ENCODE measurements at places on chromosomes 12 and 14.

- DNase-seq: no peak
Observed at GRCh38 chr12:55728186-55728938, 447 bp downstream of the CD63 start.

DNA sequence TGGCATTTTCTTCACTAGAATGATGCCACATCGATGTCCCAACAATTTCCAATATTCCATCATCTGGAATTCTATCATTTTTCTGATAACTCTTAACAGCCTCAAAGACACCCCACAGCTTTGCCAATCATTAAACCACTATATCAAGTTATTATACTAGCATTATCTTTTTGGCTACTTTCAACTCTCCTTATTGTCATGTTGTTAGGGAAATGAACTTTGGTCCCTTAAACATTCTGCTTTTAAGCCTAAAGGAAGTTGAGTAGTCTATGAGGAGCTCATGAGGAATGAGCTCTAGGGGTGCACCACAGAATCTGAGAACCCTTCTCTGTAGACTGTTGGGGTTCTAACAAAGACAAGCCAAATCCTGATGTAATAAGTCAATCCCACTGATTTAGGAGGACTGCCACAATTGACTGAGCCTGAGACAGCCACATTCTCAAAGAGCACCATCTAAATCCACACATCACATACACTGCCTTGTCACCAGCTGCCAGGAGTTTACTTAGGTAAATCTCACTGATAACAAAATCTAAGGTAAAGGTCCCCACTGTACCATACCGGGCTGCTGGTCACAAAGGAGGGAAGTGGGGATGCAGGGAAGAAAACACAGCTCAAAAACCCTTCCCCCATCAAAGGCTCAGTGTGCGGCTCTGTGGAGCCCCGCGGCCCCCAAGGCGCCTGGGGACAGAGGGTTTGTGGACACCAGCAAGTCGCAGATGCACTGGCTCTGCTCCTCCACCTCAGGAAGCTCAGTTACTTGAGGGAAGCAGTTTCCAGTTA lies 58.2 kb downstream of the SETD3 start:
- no peak for DNase-seq

- no peak for DNase-seq
Observed at GRCh38 chr12:116773276-116773731, 35.2 kb downstream of the RNFT2 start.

GRCh38 chr14:88352698-88353097 lies 29.6 kb upstream of the KCNK10 start:
- DNase-seq: no peak

DNA sequence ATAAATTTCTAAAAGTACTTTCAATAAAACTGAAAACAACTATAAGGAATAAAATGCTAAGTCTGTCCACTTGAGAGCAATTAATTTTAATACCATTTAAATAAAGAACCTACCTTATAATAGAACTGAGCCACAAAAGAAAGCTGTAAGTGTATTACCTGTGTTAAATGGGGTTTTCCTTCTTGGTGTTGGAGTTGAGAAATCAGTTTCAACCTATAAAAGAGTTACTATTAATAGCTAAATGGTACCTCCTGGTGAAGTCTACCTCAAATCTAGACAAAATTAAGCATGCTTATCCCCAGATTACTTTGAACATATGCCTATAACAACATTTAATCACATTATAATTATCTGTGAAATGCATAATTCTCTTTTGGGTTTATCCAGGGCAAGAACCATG lies 48.8 kb downstream of the MIS18BP1 start:
- no peak for DNase-seq

DNA sequence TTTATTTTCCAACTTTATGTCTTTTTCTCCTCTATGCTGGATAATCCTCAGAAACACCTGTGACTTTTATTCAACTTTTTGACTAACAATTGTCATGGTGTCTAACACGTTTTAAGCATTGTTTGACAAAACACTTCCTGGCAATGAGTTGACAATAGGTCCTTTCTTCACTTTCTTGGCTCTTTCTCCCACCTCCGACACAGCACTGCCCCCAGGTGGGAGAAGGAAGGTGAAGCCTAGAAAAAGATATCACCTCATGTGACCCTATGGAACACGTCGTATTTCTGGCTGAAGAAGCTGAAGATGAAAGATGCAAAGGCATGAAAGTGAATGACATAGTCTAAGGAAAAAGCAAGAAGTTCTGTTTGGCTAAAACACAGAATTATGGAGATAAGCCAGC lies 430.0 kb downstream of the ETNK1 start:
- peak; percentile 6 for DNase-seq

- no peak for DNase-seq
Observed at GRCh38 chr12:114238808-114239207, 167.1 kb downstream of the TBX5 start.

- no peak for DNase-seq
Observed at GRCh38 chr12:108350511-108350910, 11.4 kb upstream of the CMKLR1 start.
